Effector memory CD8-positive, alpha-beta T cell (primary cell): ENCODE measurements at places on chromosomes 5 and 9.
A peak's percentile ranks its signal among the peaks of the same experiment; 100 is the strongest.

GRCh38 chr5:173781816-173782670, 106.1 kb upstream of the CPEB4 start:
- peak; percentile 27 for DNase-seq

- peak; percentile 71 for DNase-seq
These were observed 56.2 kb downstream of the ACER2 start for GRCh38 chr9:19464764-19465585.

GRCh38 chr5:142929587-142929986, 159.4 kb downstream of the ARHGAP26 start:
- peak; percentile 31 for DNase-seq

DNA sequence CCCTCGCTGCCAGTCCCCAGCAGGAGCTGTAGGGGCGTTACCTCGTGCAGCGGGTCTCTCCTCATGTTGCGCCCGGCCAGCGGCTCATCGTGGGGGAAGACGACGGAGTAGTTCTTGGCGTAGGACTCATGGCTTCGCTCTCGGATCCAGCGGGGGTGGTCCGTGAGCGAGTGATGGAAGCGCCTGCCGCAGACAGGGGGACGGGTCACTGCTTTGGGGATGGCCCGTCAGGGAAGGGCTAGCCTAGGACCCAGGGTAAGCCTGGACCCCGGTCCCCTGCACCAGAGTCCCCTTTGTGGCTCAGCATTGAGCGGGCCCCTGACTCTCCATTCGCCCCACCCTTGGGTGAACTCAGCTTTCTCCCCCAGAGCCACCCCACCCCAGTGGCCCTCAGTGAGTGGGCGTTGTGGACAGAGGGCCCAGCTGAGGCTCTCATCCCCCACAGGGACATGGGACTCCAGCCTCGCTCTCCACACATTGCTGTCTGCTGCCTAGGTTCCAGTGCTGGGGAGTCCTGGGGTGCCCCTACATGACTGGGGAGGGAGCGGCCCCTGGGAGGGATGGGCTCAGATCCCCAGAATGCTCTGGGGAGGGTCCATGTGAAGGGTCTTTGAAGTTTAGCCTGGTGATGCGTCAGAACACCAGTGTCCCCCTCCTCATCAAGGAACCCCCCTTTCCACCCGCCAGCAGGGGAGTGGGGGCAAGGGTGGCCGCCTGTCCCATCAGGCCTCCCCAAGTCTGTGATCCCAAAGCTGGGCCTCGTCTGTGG, 29.7 kb downstream of the SARDH start:
- DNase-seq = no peak

GRCh38 chr5:112933651-112934365, 11.8 kb upstream of the REEP5 start:
- no peak for DNase-seq

DNA sequence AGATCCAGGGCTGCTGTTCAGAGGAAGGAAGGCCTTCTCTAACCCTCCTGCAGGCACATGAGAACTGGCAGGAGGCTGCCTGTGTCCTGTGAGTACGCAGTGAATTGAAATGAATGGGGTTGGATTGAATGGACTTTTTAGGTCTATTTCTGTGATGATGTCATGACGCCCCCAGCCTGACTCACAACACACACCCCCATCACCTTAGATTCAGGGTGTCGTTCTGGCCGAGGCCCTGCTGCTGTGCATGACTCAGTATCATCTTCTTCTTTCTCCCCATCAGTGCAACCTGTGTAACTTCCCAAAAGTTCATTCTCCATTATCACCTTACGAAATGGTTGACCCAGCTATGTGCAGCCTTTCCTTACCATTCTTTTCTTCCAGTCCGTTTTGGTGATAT, 5.4 kb downstream of the PCAT7 start:
- DNase-seq = no peak

- no peak for DNase-seq
These were observed 315 bp upstream of the GPR150 start for GRCh38 chr5:95619514-95620029.

DNA sequence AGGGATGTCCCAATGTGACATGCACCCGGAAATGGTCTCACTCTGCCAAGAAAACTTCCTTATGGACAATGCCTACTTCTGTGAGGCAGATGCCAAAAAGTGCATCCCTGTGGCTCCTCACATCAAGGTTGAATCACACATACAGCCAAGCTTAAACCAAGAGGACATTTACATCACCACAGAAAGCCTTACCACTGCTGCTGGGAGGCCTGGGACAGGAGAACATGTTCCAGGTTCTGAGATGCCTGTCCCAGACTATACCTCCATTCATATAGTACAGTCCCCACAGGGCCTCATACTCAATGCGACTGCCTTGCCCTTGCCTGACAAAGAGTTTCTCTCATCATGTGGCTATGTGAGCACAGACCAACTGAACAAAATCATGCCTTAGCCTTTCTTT, 37.6 kb upstream of the CCDC152 start:
- DNase-seq = no peak

GRCh38 chr9:101274971-101275768, 109.6 kb downstream of the BAAT start:
- no peak for DNase-seq

GRCh38 chr5:144567421-144567780, 396.7 kb downstream of the KCTD16 start:
- no peak for DNase-seq

DNA sequence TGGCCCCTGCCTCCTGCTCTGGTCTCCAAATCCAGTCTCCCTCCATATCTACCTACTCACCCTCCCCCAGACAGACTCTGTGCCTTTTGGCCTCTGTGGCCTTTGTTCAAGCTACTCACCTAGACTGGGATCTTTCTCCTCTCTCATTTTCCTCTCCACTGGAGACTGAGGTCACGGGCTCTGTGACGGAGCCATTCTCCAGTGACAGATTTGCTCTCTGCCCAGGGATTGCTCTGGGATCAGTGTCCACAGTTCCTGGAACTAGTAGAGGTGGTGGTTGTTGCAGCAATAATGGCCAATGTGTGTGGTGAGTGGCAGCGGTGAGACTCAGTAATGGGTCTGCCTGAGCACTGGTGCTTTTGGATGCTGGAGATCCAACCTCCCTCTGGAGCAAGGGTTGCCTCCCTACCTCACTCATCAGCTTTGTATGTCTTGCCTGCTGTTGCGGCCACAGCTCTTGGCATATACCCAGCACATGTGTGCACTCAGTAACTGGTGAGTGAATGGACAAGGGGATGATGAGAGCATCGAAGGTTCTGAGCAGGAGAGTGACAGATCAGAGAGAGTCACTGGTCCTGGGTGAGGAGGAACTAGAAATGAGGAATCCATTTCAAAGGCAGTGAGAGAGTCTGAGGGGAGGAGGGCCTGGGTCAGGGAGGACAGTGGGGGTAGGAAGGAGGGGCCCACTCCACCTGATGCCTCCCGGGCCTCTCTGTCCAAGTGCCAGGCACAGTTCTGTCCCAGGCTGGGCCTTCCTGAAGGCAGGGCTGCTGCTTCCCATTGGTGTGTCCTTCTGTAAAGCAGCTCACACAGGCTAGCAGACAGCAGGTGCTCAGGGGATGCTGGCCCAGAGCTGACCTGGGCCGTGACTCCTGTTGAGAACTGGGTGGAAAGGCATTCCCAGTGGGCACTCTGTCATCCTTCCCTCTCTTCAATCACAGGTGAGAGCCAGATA, 96.5 kb upstream of the PITX1 start:
- DNase-seq = no peak

DNA sequence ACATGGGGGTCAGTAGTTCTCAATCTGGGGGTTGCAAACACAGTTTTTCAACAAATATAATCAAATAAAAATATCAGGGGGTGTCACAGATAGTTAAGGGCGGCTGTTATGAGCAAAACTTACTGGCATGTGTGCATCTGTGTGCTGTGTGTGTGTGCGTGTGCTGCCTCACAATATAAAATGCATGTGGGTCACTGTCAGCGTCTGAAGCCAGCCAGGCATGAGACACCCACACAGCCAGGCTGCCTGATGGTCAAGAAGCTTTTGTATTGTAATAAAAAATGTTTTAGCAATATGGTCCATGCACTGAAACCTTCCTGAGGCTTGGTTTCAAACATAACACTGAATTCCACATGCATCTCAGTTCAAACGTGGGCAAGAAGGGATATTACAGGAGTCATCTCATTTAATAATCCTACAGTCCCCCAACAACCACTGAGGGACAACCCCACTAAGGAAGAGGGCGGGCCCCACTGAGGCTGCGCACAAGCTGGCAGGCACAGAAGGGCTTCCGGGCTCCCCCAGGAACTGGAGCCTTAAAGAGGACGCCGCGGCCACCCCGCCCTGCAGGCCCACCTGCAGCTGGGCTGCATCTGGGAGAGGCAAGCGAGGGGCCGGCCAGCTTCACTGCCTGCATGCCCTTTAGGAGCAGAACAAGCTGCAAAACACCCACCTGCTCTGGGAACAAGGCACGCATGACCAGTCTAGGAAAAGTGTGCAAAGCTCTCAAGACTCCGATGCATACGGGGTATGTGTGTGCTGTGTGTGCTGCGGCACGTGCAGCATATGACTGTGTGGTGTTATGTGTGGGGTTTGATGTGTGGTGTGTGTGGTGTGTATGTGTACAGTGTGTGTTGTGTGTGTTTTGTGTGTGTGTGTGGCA, 14.1 kb downstream of the SEMA4D start:
- DNase-seq = peak; percentile 44

- DNase-seq = no peak
These were observed 31.2 kb downstream of the CNOT6 start for GRCh38 chr5:180525399-180525798.

- DNase-seq = no peak
These were observed 438.4 kb downstream of the ISL1 start for GRCh38 chr5:51821697-51822096.

GRCh38 chr5:35269006-35269405, 38.7 kb upstream of the PRLR start:
- DNase-seq = no peak

GRCh38 chr5:87867281-87867680, 401.4 kb downstream of the TMEM161B start:
- DNase-seq = no peak

DNA sequence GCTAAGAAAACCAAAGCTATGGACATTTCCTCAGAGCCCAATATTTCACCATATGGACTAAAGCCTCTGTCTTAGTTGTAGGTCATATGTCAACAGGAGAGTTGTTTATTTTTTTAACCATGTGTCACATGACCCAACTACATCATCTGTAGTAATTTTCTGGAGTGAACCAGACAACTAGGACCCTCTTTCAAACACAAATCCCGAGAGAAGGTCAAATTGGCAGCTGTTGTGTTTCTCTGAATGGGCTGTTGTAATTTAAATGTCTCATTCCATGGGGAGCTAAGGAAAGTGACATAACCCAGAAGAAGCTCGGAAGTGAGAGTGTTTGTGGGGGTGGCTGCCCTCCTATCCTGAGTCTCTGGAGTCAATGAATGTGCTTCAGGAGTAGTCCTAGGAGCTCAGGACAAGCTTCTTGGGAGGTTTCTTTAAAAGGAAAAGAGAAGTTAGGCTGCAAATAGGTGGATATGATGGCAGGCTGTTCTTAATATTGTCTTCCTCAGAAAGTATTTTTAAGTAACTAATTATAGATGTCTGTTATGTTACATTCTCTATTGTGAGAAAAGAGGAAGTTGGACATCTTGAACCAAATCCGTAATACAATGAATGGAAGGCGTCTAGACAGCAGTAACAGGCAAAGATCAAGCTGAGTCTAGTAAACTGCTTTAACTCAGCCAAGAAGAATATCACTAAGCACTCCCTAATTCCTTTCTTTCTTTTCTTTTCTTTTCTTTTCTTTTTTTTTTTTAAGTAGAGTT, 50.1 kb downstream of the TMEM167A start:
- DNase-seq = no peak

GRCh38 chr5:31768046-31768445, 129.1 kb downstream of the PDZD2 start:
- no peak for DNase-seq

- DNase-seq = no peak
These were observed 551.1 kb downstream of the CAAP1 start for GRCh38 chr9:26341545-26341944.

DNA sequence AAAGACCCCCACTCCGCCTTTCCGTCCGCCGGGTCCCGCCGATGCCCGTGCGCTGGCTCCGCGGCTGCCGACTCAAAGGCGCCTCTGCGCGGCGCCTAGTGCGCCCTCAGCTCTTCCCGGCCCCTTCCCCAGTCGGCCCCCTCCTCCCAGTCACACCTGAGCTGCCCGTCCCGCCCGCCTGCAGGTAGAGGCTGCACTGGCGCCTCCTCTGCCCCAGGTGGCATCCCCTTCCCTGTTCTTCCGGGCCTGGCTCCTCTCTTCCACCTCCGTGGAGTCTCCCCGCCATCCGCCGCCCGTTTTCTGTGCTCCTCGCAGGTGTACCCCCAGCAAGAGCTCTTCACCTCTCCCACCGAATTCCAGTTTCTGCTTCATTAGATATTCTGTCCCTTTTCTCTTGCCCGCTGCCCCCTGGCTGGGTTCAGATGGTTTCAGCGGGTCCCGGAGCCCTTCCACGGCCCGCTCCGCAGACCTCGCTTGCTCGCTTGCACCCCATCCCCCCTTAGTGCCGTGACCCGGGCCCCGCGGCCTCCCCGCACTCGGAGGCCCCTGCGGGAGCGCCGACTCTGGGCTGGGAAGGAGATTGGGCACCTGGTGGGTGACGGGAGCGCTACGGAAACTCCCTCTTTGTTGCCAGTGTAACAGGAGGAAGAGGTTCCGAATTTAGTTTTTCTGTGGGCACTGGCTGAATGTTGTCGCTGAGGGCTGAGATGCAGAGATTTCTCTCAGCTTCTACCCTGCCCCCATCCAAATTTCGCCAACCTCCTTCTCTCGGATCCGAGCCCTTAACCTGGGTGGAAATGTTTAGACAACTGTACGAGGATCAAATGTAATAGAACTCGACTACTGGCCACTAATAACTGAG, 809 bp downstream of the SLC44A1 start:
- DNase-seq = peak; percentile 32
